ENCODE measurements at places on chromosomes 7 and 10. TPM values are rescaled to one million over a fixed set of nuclear protein-coding genes. Genes with fewer than 3 reads are reported as not detected.

The NEBL gene
- total RNA-seq, result under 0.01 TPM

The SPDYE8 gene
- not detected for total RNA-seq

The VIPR2 gene
- not detected for total RNA-seq

The ASIC3 gene
- 0.93 TPM for total RNA-seq

The STAG3 gene
- total RNA-seq, result 3.4 TPM

The TPK1 gene
- total RNA-seq, result 3.4 TPM

The LIPK gene
- not detected for total RNA-seq

The FAM24B gene
- total RNA-seq, result 0.45 TPM

The SORCS1 gene
- 6.4 TPM for total RNA-seq

The CRHR2 gene
- not detected for total RNA-seq

The SPDYE5 gene
- total RNA-seq, result not detected

The ITPRID1 gene
- total RNA-seq, result not detected

The TFPI2 gene
- 13.5 TPM for total RNA-seq

The MYOF gene
- total RNA-seq, result 8.9 TPM

The PON2 gene
- 260 TPM for total RNA-seq

DNA sequence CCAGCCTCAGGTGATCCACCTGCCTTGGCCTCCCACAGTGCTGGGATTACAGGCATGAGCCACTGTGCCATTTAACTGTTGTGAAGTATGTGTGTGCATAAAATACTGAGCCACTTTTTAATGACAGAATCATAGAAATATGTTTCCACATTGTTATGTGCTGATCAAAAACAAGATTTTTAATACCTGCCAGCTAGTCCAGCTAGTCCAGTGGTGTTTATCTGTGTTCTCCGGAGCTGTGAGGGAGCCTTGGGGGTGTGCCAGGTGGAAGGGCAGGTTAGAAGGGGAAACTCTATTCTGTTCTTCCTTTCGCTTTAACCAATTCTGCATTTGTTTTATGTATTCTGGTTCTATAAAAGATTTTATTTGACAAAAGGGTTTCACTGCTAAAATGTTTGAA lies 7.0 kb downstream of the FAM221A start:
- no peak for DNase-seq

- no peak for DNase-seq
These were observed 53.6 kb downstream of the INSIG1 start for GRCh38 chr7:155351120-155351870.

DNA sequence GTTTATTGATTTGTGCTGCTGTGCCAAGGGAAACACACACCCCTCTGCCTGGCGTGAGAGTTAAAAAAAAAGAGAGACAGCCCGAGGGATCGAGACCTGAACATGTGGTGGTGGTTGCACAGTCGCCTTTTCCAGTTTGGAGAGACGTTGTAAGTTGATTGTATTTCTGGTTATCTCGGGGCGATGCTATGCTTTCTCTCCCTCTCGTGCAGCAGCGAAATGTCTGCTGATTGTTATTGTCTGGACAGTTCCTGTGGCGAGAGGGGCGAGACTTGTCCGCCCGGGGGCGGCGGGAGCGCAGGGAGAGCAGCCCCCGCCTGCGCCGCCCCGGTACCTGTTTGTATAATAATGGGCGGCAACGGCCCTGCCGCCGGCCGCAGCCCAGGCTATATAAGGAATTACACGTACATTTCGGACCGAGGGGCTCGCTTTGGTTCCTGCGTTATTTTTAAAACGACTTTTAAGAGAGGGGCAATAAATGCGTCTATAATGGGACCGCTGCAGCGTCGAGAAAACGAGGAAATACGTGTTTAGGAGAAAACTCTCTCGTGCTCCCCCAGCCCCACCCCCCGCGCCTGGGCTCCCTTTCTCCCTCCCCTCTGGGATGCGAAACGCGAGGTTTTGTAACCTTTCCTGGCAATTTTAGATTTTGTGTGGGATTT lies 1.7 kb downstream of the ZEB1 start:
- no peak for DNase-seq

- DNase-seq, result no peak
These were observed 87.2 kb upstream of the INSYN2A start for GRCh38 chr10:127283576-127283975.

- DNase-seq, result no peak
These were observed 105.2 kb downstream of the VWC2 start for GRCh38 chr7:49878627-49879026.

- no peak for DNase-seq
These were observed 69.3 kb upstream of the EEPD1 start for GRCh38 chr7:36083626-36084380.

DNA sequence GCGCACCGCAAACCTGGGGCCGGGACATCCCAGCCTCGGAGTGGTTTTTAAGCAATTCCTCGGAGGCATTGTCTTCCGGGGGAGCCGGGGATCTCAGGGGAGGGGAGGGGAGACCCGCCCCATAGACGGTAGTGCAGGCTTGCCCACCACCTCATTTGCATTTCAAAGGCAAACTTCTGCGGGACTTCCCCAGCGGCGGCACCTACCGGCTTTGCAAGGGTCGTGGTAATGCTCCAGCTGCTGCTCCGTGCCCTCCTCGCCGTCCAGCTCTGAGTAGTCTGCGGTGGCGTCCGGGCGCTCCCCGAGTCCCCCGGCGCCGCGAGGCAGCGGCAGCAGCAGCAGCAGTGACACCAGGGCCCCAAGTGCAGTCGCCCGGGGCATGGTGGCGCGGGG lies 425 bp downstream of the TLL2 start:
- no peak for DNase-seq

- no peak for DNase-seq
These were observed 48.5 kb upstream of the SHTN1 start for GRCh38 chr10:117053482-117053881.

GRCh38 chr7:154978017-154978416 lies 24.9 kb downstream of the PAXIP1 start:
- no peak for DNase-seq

GRCh38 chr7:22291977-22292376 lies 65.0 kb downstream of the RAPGEF5 start:
- DNase-seq, result no peak

DNA sequence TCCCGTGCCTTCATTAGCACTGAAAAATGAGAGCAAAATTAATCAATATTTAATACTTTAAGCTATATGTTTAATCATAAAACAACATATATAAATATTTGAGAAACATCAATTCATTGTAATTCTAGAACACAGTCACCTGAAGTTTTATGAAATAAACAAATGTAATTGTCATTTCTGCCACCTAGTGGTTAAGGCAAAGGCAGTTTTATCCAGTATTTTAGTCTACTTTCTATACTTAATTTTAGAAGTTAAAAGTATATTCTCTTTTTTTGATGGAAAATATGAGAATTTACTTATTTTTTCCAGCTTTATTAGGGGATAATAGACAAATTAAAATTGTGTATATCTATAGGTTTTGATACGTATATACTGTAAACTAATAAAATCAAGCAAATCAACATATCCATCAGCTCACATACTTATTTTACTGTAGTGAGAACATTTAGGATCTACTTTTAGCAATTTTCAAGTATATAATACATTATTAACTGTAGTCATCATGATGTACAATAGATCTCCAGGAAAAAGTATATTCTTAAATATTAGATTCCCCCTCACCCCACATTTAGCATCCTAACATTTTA lies 16.9 kb downstream of the PCGF6 start:
- DNase-seq, result peak; percentile 41

DNA sequence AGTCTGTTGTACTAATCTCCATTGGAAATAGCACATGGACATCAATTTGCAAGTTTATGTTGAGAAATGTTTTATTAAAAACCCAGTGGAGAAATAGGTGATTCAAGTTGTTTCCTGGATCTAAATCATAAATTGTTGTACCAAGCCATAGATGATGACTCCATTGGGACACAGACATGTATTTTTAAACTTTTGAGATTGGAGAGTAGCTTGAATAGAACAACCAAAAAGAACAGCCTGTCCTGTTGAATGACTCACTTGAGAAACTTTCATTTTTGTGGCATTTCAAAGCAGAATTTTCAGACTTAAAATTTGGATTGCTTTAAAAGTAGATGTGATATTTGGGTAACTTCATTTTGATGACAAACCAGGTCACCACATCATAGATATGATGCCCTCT lies 197.5 kb downstream of the GPAM start:
- no peak for DNase-seq

DNA sequence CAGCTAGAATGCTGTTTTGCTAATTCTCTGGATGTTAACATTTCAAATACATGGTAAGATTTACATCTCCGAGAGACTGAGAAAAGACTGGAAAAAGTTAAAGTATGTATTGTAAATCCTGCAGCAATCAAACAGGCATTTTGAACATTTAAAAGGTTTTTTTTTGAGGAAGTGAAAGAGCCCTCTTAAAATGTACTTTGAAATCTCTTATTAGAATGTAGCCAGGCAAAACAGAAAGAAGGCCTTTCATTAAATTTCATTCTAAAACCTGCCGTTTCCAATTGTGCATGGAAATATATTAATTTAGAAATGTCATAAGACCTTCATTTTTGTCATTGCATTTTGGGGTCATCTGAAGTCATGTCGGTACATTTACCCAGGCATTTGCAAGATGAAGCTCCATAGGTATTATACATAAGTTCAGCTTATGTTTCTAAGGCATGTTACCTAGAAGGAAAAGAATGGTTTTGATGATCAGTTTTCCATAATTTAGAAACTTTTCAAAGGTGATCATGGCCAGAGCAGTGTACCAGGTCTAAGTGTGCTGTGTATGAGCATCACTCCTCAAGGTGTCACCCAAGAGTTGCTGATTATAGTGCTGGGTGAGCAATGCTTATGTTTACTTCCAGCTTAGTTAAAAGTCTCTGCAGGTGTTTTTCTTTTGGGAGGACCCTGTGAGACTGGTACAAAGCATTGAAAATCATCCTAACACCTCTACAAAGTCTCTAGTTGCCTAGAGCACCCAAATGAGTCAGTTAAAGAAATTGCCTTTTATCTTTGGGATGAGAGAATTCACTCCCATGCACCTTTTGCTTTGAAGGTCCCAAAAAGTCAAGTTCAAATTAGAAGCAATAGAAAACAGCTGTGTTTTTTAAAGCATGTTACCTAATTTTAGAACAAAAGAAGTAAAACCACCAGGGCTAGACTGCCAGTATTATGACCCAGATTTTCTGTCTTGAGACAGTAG lies 7.1 kb downstream of the ZNF736 start:
- DNase-seq, result no peak

GRCh38 chr10:14617852-14618251 lies 156.8 kb downstream of the FAM107B start:
- DNase-seq, result no peak

DNA sequence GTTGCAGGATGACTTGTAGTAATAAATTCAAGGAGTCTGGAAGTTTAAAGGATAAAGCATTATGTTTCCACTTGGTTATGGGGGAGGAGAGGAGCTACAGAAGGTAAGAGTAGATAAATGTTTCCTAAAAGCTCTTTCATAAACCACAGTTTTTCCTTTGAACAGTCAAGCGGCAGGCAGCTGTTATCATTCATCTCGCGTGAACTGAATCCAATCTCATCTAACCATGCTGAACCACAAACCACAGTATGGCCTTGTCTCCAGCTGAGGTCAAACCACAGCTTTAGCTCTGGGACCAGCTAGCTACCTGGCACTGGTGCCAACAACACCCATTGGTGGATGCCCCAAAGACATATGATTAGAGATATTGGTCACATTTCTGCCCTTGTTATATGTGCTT lies 63.3 kb downstream of the NOC3L start:
- DNase-seq, result no peak

GRCh38 chr10:1476455-1476803 lies 260.9 kb downstream of the ADARB2 start:
- no peak for DNase-seq

DNA sequence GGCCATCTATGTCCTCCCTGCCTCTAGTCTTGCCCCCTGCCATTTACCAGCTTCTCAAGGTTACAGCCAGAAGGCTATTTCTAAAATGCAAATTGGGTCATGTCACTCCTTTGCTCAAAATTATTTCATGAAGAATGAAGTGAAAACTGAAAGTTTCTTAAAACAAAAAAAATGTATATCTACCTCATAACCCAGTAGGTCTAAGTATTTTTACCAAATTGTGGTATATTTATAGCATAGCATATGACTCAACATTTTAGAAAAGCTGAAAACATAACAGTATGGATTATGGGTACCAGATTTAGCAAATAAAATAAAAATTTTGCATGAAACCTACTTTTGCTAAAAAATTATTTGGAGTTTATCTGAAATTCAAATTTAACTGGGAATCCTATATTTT lies 78.4 kb downstream of the SLC16A9 start:
- DNase-seq, result no peak

DNA sequence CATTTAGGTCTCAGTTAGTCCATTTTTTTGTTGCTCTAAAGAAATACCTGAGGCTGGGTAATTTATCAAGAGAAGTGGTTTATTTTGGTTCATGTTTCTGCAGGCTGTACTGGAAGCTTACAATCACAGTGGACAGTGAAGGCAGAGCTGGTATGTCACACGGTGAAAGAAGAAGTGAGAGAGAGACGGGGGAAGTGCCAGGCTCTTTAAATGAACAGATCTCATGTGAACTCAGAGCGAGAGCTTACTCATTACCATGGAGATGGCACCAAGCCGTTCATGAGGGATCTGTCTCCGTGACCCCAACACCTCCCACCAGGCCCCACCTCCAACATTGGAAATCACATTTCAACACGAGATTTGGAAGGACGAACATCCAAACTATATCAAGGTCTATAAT lies 18.9 kb upstream of the PNLIPRP3 start:
- no peak for DNase-seq

- no peak for DNase-seq
These were observed 29.5 kb downstream of the CLDN12 start for GRCh38 chr7:90432752-90433151.

GRCh38 chr7:33248671-33249070 lies 119.3 kb downstream of the BBS9 start:
- no peak for DNase-seq

GRCh38 chr7:1918063-1918645 lies 248.1 kb downstream of the ELFN1 start:
- DNase-seq, result no peak

DNA sequence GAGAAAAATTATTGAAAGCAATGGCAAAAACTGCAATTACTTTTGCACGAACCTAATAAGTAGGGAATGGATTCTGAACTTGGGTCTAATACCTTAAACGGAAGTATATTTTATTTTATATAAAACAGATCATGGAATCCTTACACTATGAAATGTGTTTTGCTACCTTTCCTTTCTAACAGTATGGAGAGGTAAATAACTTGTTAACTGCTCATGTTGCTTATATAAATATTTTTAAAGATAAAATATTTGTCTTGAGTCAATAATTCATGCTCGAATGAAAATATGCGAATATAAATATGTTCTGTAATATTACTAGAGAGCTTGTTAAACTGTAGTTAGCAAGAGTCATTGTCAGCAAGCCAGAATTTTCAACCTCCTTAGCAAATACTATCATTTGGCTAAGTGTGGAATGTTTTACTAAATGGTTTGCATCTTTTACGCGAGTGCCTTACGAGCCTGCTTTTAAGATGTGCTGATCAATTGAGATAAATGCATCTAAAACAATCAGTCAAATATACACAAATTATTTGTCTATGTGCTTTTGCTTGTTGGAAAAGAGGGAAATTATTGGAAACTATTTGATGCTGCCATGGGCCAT lies 5.9 kb downstream of the GNAT3 start:
- DNase-seq, result no peak

DNA sequence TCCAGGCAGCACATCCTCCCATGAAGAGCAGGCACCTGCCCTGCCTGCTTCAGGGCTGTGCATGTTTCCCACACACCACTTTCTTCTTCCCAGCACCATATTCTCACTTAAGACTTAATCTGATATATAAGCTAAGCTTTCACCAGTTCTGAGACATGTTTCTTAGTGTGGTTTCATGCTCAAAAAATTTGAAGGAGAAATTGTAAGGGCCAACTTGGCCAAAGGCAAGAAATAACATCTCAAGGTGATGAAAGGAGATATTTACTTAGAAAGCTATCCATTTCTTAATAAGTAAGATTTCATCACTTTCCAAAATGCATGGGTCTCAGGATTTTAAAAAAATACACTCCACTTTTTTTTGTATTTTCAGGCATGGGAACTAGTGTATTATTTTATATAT lies 468.1 kb upstream of the AKR1E2 start:
- DNase-seq, result no peak
